ENCODE measurements at places on chromosomes 7 and 10.

DNA sequence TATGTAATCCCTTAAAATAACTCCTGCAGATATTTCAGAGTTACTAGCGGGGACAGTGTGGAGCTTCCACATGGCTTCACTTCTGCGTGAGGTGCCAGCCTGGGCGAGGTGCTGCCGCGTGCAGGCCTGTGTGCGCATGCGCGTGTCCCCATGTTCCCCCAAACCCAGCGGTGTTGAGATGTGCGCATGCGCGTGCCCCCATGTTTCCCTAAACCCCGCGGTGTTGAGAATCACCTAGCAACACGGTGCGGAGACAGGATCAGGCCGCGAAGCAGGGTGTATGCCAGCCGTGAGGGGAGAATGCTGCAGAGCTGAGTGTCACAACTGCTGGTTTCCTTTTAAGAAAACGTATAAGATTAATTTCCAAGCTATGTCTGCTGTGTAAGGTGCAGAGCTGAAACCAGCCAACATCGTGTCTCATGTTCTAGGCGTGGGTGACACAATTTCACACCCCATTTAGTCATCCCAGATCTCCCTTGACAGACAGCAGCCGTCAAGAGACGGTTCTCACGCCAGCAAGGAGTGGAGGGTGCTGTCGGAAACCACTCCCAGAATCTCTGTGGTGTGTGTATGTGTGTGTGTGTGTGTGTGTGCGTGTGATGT is 71.9 kb upstream of the ADARB2 start:
- no peak for DNase-seq

GRCh38 chr7:51727441-51727840 is 410.8 kb upstream of the COBL start:
- no peak for DNase-seq

DNA sequence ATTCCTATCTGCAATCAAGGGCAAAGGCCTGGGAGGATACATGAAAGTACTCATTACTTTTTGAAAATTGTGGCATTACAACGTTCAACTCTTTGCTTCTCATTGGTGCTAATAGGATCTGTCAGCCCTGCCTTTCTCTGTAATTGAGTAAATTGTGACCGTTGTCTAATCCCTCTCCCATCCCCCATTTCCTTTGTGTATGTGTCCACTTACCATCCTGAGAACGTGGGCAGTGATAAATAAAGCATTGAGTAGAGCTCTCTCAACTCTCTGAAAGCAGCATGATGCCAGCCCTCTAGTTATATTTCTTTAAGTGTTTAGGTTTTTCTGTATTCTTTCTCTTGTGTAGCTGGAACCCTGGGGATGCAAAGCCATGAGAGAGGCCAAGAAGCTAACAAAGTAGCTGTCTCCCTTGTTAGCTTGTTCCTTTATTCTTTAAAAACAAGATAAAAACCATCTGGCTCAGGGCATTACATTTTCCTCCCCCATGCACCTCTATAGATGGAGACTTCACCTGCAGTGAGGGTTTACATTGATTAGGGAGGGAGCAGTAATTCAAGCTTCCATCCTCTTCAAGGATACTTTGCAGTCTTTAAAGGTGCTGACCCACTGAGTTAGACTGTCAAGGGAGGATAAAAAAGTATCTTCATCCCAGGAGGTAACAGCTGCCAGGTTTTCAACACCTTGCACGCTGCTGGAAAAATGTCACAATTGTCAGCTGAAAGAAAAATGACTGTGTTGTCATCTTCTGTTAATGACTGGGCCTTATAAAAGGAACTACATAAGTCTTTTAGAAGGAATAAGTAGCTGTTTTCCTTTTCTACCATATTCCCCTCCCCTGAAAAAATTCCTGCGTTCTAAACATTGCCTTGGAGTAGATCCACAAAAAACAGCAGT is 112.3 kb downstream of the BTRC start:
- DNase-seq = no peak

- no peak for DNase-seq
Observed at GRCh38 chr7:75698358-75698757, 40.4 kb downstream of the HIP1 start.

- no peak for DNase-seq
Observed at GRCh38 chr7:7237201-7237977, 55.0 kb downstream of the C1GALT1 start.

DNA sequence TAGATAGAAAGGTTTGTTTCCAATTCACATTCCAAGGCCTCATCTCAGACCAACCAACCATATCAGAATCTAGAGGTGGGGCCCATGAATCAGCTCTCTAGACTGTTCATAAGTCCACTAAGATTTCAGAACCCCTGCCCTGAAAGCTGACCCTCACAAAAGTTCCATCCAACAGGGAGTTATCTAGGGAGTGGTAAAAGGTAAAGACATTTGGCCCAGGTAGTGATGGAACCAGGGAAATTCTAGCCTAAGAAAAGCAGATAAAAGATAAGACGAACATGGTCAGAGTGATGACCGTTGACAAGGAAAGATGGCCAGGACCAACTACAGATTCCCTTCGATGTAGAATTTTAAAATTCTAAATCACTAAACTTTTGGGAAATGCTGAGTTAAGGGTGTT is 198.0 kb upstream of the NEBL start:
- no peak for DNase-seq

All from activated CD4-positive, alpha-beta T cell treated with anti-CD3 and anti-CD28 coated beads for 24 hours (primary cell).